ENCODE measurements at places on chromosomes 11 and 22.

GRCh38 chr11:69868871-69869270 lies 49.7 kb upstream of the FGF3 start:
- no peak for DNase-seq

GRCh38 chr11:3036419-3036818 lies 20.8 kb downstream of the CARS1 start:
- no peak for DNase-seq

DNA sequence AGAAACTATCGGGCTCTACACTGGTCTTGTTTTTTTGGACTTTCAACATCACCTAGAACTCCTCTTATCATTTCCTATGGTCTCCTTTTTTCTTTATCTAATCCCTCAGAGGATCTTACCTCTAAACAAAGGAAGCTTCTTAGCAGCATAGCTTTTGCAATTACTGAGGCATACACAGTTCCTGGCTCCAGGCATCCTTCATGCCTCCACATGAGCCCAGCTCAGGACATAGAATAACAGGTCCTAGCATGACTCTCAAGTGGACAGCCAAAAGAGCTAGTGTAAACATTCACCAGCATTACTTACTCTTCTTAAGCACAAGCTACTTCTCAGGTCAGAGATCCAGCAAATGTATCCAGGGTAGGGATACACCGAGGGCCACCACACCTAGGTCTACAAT lies 17.1 kb downstream of the CFAP300 start:
- no peak for DNase-seq

DNA sequence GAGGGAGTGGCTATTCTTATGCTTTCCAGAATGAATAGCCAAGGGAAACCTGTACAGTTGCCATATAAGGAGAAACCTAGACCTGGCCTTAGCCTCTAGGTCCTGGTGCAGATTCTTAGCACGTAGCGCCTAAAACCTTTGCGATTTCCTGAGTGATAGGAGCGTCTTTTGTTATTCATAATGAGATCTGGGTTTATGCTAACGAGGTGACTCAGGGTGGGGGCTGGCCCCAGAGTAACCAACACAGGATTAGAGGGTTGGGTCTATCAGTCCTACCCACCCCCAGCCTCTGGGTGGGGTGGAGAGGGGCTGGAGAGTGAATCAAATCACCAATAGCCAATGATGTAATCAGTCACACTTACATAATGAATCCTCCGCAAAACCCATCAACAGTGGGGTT lies 73.4 kb upstream of the PARVG start:
- DNase-seq: no peak

GRCh38 chr22:24816806-24817205 lies 10.8 kb downstream of the SGSM1 start:
- no peak for DNase-seq

DNA sequence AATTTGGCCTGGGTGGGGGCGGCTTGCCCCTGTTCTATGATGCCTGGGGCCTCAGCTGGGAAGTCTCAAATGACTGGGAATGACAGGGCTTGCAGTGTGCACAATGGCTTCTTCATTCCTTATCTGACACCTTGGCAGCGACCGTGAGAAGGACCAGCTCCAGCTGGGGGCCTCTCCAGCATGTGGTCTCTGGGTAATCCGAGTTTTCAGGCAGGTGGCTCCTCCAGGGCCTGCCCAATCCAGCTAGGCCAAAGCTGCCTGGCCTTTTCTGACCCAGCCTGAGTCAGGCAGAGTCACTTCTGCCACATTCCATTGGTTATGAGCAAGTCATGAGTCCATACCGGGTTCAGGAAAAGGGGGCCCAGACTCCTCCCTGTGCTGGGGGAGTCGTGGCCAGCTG lies 646.0 kb downstream of the OPCML start:
- no peak for DNase-seq
